Non-pigmented ciliary epithelial cell (primary cell): ENCODE measurements at places on chromosomes 3 and 15.
A peak's percentile ranks its signal among the peaks of the same experiment; 100 is the strongest.

- DNase-seq, result no peak
These were observed 155.6 kb downstream of the SQOR start for GRCh38 chr15:45790325-45790943.

GRCh38 chr3:96538186-96538585 lies 276.2 kb upstream of the EPHA6 start:
- DNase-seq, result no peak

- DNase-seq, result no peak
These were observed 491.1 kb downstream of the ZNF385D start for GRCh38 chr3:21259896-21260295.

GRCh38 chr15:64152507-64153387 lies 1.2 kb downstream of the SNX22 start:
- no peak for DNase-seq

DNA sequence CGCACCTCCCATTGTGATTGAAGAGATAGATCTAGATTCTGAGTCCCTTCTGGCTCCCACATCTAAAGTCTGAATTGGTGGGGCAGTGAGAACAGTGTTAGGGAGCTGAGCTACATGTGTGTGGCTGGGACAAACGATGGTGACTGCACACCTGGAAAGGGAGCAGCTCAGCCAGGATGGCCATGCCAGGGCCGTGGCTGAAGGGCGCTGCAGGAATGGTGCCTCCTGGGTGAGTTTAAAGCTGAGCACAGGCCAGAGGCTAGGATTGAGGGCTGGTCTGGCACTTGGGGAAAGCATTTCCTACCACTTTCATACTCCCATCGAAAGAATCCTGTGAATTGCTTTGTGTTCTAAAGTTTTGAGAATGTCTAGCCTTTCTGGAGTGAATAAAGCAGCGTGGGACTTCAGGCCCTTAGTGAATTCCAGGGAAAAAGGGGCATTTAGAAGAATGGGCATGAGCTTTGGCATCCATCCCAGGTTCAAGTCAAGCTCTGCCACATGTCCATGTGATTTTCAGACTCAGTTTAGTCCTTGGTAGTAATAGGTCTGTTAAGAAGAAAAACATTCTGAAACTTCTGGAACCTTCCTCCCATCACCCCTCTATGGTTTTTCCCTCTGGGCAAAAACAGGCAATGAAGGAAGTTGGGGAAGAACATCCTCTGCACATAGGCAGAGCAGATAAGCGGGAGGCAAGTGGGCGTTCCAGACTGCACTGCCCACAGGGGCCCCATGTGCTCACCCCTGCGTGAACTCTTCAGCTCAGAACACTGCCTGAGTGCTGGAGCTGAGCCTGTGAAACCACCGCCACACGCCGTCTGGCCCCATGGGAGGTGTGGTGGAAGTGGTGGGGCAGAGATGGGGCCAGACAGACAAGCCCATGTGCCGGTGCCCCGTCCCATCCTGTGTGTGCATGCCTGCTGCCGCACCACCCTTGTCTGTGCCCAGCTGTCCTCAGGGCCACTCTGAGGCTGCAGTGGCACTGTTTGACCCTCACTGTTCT lies 12.9 kb upstream of the CPNE9 start:
- DNase-seq, result no peak

DNA sequence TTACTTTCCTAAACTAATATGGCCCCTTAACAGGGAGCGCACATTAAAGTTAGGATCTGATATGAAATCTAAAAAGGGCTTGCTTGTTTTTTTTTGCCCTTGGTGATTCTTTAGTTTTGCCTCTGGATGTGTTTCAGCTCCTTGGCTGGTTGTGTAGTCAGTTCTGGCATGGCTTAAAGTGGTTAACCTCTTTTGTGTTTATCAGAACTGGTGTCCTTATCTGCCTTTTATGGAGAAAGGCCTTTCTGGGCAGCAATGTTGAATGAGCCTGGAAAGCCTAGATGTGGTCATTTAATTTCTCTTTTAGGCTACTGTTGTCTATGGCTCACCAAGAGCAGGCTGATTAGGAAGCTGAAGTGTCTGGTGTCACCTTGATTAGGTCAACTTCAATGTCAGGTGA lies 254.5 kb upstream of the ROPN1 start:
- no peak for DNase-seq

GRCh38 chr15:54029081-54029480 lies 50.8 kb downstream of the UNC13C start:
- DNase-seq, result no peak

DNA sequence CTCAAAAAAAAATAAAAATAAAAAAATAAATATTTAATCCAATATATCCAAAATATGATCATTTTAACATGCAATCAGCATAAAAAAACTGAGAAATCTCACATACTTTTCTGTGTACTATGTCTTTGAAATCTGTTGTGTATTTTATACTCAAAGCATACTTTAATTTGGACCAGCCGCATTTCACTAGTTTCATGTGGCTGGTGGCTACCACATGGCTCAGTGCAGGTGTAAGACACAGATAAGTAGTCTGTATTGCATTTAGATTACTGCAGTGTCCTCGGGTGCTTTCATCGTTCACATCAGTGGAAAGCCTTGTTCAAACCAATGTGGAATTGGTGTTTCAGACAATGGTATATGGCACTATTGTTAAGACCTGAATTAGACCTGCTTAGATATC lies 11.0 kb downstream of the CRTC3 start:
- no peak for DNase-seq

GRCh38 chr3:16605966-16606365 lies 743 bp upstream of the DAZL start:
- DNase-seq, result no peak

DNA sequence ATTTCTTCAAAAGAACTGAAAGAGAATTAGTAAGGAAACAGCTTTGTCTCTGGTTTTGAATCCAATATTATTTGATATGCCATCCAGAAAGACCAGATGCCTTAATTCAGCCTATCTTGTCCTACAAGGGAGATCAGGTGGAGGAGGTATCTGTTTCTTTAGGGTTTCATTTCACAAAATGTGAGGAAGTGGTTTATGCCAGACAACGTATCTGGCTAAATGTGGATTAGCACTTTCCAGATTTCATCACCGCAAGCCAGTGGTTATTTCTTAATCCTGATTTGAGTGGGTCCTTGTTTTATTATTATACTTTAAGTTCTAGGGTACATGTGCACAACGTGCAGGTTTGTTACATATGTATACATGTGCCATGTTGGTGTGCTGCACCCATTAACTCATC lies 271.1 kb downstream of the EBLN2 start:
- no peak for DNase-seq

GRCh38 chr3:98770261-98771039 lies 7.3 kb downstream of the ST3GAL6 start:
- no peak for DNase-seq

- no peak for DNase-seq
These were observed 61.9 kb downstream of the WHAMM start for GRCh38 chr15:82871358-82871757.

- DNase-seq, result no peak
These were observed 17.8 kb downstream of the MAPKBP1 start for GRCh38 chr15:41792000-41792637.

DNA sequence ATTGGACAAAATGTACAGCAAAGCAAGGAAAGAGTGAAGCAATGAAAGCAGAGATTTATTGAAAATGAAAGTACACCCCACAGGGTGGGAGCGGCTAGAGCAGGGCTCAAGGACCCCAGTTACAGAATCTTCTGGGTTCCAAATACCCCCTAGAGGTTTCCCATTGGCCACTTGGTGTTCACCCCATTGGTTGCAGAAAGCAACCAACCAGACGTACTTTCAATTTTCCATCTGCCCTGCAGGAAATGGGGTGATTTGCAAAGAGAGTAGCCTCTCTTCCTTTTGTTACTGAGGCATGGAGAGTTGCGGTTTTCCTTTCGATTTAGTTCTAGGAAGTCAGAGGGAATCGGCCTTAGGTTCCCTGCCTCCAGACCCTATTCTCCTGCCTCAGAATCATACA lies 2.4 kb downstream of the PML start:
- no peak for DNase-seq

DNA sequence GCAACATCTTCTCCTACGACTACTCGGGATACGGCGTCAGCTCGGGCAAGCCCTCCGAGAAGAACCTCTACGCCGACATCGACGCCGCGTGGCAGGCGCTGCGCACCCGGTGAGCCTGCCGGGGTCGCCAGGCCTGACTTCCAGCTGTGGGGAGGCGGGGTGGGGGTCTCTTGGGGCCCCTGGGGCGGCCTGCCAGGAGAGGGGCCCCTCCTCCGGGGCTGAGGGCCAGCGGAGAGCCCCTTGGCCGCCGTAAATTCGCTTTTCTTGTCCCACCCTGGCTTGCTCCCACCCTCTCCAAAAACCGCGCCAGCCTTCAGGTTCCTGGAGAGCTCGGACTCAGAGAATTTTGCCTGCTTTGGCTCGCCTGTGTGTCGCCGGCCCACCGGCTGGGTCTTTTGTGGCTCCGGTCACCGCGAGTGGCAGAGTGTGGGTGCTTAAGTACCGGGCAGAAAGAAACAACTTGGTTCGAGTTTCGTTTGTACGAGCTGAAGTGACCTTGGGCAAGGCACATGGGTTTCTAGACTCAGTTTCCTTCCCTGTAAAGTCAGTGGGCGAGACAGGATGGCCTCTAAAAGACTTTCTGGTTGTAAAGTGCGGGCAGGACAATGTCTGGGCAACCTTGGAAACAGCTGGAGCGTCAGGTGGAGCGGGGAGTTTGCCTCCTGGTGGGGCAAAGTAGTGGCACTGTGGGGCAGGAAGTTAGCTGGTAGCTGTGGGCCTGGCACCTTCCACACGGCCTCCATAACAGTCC lies 976 bp downstream of the ABHD17C start:
- DNase-seq, result no peak

GRCh38 chr3:72368331-72368975 lies 479.8 kb downstream of the SHQ1 start:
- DNase-seq, result no peak

- DNase-seq, result no peak
These were observed 93.9 kb downstream of the EOMES start for GRCh38 chr3:27628026-27628750.

DNA sequence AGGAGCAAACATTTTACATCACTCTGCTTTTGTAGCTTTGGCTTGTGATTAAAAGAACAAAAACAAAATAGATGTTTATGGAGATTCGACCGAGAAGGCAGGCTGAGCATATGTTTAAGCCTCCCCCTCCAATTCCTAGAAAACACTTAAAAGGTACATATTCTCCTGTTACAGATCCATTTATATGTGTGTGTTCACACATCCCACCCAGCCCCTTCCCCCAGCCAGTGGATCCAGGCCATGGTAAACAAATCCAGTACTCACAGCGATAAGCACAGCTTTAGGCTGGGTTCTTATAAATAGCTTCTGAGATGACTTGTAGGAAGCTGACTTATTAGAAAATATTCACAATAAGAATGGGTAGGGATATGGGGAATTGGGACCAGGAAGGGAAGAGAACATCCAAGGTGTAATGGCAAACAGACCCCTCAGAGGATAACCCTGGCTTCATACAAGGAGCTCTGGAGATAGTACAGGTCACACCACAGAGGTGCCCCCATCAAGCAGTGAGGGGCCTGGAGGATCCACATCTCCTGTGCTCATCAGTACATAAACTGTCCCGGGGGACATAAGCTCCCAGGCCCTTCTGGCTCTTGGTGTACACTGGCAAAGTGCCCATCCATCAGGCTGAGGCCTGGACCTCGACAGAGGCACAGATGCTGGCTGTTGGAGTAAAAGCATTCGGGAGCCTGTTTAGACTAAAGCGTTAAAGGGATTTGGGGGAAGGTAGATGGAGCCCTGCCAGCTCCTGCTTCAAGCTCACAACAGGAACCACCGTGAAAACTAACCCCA lies 70.0 kb upstream of the UBE2E1 start:
- no peak for DNase-seq

DNA sequence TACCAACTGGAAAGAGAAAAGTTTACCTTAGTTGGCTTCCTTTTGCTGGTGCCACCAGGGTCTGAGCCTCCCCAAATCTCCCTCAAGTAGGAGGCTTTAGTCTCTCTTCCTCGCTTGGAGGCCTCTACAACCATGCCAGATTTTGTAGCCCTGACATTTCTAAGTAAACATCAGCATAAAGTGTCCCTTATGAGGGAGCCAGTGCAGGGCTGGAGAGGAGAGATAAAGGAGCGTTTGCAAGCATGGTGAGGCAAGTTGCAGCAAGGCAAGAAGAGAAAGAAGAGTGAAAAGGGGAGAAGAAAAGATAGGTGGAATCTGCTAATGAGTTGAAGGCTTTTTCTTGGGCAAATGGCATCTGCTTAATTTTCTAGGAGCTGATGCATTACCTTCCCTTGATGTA lies 82.7 kb upstream of the FNDC3B start:
- DNase-seq, result no peak

- no peak for DNase-seq
These were observed 314.2 kb downstream of the LPP start for GRCh38 chr3:188468196-188468595.

DNA sequence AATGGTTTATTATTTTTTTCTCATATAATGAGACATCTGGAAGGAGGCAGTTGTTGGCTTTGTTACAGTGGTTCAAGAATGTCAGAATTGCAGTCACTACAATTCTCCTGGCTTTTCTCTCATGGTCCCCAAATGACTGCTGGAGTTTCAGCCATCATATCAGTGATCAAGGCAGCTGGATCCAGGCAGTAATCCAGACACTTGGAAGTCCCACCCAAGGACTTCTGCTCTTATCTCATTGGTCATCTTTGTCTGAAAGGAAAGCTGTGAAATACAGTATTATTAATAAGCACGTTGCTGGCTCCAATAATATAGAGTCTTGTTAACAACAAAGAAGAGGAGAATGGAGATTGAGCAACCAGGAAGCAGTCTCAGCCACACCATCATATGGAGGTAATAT lies 22.9 kb upstream of the MED12L start:
- no peak for DNase-seq

DNA sequence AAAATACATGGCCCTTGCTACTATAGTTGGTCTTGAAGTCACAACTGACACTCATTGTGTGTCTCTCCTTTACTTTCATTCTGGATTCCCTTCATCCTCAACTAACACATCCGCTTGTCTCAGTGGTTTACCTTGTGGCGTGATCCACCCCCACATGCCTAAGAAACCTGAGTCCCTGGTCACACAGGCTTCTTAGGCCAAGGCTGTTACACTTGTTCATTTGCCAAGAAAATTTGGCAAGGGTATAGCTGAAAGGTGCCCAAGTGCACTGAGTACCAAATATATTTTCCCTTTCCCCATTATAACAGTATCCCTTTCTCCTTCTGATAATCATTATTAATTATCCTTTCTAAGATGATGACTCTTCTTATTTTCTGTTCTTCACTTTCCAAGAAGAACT lies 207.6 kb upstream of the STAC start:
- DNase-seq, result no peak

- peak; percentile 63 for DNase-seq
These were observed 79.4 kb upstream of the ATP11B start for GRCh38 chr3:182713743-182714517.

GRCh38 chr15:74776821-74777768 lies 4.8 kb upstream of the CSK start:
- DNase-seq, result no peak
